ENCODE measurements at places on chromosomes 3 and 15.
A peak's percentile ranks its signal among the peaks of the same experiment; 100 is the strongest.

DNA sequence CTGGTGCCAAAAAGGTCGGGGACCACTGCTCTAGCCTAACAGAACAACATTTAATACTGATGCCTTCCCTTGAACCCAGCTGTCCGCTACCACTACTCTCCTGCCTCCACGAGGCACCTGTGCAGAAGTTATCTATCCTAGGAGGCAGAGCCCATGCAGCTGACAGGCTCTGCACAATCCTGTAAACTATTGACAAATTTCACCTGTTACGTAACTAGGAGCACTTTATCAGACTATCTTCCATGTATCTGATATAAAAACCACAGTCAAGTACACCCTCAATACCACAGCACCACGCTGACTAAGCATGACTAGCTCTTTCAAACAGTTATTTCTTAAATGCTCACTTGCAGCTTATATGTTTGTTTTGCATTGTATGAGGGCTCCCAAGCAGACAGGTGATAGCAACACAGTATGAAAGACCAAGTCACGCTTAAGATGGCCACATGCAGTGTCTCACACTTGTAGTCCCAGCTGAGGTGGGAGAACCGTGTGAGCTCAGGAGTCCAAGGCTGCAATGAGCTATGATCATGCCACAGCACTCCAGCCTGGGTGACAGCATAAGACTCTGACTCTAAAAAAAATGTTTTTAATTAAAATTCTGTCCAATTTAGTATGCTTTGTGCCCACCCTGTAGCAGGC, 4.5 kb upstream of the IL17RC start:
- peak; percentile 16 for DNase-seq

- no peak for DNase-seq
Observed at GRCh38 chr15:80105193-80105592, 45.7 kb downstream of the ZFAND6 start.

DNA sequence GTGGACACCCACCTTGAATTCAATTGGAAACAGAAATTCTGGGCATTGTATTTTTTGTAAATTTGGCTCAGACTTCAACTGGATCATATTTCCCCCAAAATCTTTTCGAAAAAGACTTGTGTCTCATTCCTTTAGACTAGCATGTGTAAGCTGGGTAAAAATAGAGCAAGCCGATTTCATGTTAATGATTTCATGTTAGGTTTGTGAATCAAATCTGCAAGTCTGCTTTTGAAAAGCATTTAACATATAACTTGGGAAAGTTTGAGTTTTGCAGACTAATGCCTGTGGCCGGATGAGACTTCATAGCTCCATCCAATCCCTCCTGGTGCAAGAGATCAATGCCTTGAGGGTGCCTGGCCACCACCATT, 64.5 kb downstream of the FLNB start:
- no peak for DNase-seq

- DNase-seq = no peak
Observed at GRCh38 chr15:88120026-88120425, 136.5 kb downstream of the NTRK3 start.

- no peak for DNase-seq
Observed at GRCh38 chr3:149363053-149363452, 14.4 kb downstream of the TM4SF1 start.

DNA sequence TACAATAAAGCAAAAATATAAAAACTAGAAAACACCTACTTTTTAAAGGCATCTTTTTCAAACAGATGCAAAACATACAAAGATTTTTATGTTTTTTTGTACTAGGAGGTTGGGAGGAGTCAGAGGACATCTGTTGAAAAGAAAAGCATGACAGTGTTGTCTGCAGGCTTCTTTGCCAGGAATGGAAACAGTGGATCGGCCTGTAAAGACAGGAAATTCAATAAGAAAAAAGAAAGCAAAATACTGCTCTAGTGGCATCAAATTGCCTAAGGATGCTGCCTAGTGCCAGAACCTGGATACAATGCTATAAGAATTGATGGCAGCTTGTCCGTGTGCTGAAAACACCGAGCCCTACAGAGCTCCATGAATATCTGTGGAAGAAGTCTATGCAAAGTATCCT, 69.9 kb downstream of the TBC1D5 start:
- no peak for DNase-seq

DNA sequence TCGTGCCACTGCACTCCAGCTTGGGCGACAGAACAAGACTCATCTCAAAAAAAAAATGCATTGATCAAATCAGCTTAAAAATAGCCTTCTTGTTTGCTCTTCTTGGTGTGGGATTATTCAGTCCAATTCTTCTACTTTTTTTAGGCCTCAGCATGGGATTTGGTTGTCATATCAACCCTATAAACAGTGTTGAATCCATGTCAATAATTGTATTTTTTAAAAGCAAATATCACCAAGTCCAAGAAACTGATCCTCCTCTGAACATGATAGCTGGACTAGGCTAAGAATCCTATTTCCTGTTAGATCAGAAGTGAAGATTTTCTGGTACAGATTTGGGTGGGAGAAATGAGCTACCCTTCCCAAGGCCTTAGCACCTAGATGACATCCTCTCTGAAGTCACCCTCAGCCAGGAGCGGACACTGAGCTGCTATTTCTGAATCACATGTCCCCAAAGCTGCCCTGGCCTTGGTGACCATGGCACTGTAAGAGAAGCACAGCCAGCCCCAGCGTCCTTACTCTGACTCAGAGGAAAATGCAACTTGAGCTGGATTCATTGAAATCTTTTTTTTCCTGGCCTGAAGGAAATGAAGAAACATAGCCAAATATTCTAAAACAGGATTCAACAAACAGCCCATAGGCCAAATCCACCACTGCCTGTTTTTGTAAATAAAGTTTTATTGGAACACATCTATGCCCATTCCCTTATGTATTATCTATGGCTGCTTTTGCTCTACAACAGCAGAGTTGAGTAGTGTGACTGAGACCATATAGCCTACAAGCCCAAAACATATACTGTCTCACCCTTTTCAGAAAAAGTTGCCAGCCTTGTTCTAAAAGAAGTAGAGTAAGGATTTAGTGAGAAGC, 215.9 kb upstream of the CTDSPL start:
- DNase-seq = no peak

DNA sequence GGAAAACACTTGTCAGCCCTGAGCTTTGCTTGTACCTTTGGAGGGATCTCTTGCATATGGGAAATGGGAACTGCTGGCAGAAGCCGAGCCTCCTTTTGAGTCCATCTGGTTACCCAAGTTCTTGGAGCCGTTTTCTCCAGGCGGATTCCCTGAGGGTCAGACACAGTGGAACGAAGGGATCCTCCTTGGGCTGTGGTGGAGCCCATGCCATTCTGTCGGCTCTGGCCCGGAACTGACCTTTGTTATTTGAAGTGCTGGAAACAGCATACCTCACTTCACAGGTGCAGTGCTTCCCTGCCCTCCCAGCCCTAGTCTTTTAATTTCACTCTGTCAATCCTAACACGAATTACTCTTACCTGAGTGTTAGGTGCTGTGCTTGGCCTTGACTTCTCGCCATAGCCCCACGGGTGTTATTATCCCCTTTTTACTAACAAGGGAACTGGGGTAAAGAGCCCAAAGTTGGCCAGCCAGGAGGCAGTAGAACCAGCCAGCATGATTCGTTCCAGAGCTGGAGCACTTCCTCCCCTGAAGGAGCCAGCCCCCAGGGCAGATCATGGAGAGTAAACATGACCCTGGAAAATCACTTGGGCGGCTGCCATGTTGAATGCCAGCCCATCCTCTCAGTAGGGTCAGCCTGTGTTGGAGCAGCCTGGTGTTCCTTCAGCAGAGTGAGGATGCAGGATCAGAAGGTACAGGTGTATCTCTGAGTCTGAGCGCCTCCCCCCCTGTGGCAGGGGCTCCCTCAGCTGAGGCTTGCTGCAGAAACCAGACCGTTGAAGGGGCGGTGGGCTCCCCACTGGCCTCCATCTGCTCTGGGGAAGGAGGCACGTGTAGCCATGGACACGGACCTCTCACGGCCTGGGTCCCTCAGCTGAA, 143.2 kb downstream of the DNAJB8 start:
- no peak for DNase-seq

- no peak for DNase-seq
Observed at GRCh38 chr3:117628823-117629291, 919.3 kb downstream of the TUSC7 start.

DNA sequence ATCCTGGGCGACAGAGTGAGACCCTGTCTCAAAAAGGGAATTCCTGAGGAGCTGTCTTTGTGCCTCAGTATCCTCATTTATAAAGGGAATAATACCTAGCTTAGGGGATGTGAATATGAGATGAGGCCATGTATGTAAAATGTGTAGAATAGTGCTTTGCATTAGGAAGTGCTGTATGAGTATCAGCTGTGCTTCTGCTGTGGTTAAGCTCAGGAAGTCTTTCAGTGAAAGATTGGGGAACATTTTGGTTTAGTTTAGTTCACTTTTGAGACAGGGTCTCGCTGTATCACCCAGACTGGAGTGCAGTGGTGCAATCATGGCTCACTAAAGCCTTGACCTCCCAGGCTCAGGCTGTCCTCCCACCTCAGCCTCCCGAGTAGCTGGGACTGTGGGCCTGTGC, 10.6 kb downstream of the THUMPD3 start:
- no peak for DNase-seq

DNA sequence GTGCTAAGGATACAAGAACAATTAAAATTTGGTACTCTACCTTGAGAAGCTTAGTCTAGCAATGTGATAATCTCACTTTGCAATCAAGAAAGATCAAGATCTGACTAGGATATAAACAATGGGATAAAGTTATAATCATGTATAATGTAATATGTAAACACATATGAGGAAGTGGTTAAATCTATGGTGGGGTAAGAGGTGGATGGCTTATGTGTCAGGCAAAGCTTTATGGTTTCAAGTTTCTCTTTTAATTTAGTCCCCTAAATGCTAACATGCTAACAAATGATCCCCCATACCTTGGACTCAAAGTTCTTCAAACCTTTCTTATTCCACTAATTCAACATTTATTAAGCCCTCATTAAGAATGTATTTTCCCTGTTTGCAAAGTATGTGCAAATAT, 2.5 kb downstream of the RSL24D1 start:
- DNase-seq = no peak

GRCh38 chr3:56885879-56886278, 84.1 kb upstream of the ARHGEF3 start:
- no peak for DNase-seq

DNA sequence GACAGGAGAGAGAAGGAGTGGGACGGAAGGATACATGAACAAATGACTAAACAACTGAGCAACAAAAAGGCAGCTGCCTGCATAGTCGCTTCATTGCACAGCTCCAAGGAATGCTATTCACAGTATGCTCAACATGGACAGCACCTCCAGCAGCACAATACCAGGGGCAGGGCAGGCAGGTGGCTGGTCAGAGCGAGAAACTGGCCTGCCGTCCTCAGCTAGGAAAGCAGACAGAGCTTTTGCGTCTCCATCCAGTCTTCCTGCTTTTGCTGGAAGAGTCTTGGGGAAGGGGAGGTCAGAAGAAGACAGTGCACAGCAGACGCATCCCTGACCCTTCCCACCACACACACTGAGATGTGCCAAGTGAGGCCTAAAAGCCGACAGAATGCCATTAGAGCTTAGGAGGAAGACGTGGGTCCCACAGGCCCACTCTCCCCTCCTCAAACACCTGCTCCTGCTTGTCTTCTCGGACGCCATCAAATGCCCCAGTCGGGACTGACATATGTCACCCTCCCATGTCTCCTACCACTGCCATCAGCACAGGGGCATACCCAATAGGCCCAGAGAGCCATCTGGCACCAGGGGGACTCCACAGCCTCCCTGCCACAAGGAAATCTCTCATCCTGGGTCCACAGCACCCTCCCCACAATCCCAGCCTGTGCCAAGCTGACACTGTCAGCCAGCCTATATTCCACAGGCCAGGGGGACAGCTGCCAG, 3.9 kb downstream of the RAB6B start:
- DNase-seq = no peak

GRCh38 chr15:100008258-100008657, 275.0 kb upstream of the LYSMD4 start:
- DNase-seq = peak; percentile 13

- no peak for DNase-seq
Observed at GRCh38 chr3:162525066-162525742, 1028.6 kb downstream of the OTOL1 start.
